ENCODE measurements at places on chromosomes 7 and 10.

- no peak for DNase-seq
Measured at GRCh38 chr7:116241291-116241690, 31.0 kb downstream of the TES start.

GRCh38 chr7:154647625-154648024, 355.3 kb downstream of the PAXIP1 start:
- no peak for DNase-seq

GRCh38 chr10:69065406-69066361, 22.2 kb upstream of the SRGN start:
- no peak for DNase-seq

- no peak for DNase-seq
Measured at GRCh38 chr7:112105584-112106530, 100.3 kb downstream of the DOCK4 start.

DNA sequence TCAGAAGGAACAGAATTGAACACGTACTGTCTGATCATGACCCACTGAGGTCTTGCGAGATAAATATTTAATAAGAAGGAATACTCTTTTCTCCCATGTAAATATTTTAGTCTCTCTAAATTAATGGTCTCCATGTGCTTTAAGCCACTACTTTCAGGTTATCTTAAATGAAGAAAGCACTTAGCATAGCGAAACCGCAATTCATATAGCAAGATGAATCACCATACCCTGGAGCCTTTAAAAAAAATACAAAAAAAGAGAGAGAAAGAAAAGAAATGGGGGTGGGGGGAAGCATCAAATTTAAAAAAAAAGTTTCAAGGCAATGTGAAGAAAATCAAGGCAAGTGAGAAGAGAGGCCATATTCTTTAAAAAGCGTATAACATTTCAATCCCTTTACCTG, 82.5 kb downstream of the CTTNBP2 start:
- no peak for DNase-seq

DNA sequence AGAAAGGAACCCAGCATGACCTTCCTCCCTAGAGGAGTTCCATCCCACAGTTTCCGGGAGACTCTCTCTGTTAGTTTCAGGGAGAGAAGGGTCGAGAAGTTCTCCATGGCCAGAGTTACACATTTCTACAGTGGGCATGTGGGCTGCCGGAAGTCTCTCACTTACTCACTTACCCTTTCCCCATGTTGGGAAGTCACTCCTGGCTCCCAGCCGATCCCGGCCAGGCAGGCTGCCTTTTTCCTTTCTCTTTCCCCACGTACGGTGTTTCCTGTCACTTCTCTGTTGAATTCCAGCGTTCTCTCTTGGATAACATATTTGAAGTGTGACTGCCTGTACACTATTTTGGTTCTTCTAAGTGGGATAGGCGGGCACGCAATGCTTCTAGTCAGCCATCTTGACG, 3.5 kb downstream of the TEX36 start:
- no peak for DNase-seq

GRCh38 chr10:124339119-124340032, 79.3 kb downstream of the OAT start:
- DNase-seq = no peak

DNA sequence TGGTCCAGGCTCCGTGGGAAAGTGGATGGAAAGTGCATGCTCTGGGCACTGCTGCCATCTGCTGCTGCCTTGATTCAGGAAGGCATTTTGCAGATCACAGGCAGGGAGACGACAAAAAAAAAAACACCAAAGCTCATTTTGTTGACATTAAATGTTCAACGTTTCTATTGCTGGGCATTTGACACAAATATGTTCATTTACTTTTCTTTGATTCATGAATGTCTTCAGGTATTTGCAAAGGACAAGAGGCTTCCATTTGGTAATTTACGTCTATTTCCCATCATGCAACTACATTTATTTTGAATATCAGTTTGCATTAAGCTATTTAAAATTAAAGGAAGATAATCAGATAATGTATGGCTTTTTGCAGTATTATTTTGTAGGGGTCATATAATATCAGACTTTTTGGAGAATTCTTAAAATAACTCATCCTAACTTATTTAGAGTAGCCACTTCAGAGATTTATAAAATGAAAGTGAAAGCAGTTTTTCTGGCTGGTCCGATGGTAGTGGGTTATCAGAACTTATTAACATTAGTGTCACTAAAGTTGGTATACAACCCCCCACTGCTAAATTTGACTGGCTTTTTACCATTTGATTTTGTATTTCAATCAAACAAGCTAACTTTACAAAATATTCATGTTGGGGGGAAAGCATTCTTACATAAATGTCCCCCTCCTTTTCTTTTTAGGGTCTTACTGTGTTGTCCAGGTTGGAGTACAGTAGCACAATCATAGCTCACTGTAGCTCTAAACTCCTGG, 65.3 kb downstream of the PDIA4 start:
- peak; percentile 62 for DNase-seq

DNA sequence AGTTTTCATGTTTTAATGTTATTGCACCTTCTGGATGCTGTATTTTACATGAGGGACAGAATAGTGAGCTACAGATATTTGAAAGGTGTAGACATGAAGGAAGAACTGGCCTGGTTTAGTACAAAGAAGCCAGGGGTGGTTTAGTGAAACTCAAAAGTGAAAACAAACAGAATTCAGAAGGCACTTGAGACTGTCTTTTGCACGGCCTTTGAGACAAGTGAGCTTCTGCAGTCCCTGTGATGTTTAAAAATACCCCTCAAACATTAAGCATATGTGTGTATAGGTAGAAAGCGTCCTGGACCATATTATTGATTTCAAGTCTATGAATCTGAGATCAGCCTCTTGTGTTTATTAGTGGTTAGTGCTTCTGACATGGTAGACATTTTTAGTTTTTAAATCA, 118.9 kb downstream of the CDK14 start:
- DNase-seq = no peak

Data from kidney capillary endothelial cell (primary cell).